Kidney capillary endothelial cell (primary cell): ENCODE measurements at places on chromosomes 3 and 15.

DNA sequence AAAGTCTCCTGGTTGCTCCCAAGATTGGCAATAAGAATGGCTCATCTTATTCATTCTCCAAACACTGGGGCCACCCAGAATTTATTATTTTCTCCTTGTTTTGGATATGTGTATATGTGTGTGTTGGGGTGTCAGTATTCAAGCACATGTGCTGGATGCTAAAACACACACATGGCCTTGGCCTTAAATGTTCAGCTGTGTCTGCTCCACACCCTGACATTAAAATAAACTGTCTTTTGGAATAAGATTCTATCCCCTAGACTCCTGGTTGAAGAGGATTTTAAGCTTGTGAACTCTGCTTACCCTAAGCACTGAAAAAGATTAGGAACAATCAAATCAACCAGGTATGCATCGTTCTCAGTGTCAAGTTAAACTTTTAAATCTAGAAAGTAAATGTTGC lies 382.9 kb upstream of the MCTP2 start:
- DNase-seq = no peak

GRCh38 chr15:63348392-63348791 lies 33.3 kb downstream of the CA12 start:
- DNase-seq = peak; percentile 62

DNA sequence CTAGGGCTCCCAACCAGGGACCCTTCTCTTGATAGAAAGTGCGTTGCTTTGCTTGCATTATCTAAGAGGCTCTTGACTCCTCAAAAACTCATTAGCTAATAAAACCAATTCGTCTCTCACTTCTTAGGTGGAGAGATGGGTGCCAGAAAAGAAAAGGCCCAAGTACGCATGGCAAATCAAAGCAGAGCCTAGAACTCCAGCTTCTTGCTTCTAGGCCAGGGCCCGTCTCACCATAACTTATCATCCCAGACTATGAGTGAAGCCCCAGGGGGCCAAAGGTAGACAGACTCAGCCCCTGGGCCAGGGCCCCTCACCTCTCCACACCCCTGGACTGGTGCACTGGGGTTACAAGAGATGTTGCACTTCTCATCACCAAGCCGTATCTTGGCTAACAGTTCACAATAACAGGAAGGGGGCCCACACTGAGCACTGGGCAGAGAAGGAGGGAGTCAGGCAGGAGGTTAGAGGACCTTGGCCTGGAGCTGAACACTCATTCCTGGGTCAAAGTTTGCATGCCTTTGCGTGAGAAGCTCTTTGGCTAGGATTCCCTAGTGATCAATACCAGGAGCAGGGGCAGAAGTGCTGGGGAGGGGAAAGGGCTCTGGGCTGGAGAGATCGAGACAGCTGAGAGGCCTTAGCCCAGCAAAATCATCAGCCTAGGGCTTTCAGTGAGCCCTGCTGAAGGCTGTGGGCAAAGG lies 5.4 kb upstream of the CYP1A1 start:
- DNase-seq = no peak

GRCh38 chr3:8606701-8607231 lies 37.8 kb downstream of the SSUH2 start:
- DNase-seq = no peak

DNA sequence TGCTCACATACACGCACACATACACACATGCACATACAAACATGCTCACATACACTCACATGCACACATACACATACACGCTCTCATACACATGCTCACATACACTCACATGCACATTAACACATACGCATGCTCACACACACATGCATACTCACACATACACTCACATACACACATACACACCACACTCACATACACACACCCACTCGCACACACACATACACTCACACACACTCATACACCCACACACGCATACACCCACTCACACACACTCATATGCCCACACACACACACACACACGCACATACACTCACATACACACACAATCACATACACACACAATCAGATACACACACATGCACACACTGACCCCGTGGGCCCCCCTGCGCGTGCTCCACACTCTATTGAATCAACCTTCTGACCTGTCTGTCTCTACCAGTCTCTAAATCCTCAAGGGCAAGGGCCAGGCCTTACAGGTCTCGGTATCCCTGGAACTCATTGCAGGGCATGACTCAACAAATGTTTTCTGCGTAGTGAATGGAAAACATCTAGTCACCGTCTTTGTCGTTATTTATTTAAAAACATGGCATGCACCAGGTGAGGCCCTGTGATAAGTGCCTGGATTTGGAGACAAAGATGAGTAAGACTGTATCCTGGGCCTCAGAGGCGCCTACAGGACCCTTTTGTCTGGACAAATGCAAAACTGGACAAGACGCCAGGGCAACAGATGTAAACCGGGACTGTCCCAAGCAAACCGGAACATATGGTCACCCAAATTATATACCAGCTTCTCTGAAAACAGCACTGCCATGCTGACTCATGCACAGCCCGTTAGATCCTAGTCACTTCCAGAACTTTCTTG lies 41.8 kb downstream of the GRK7 start:
- DNase-seq = no peak
